ENCODE measurements at places on chromosomes 13 and 19.
A peak's percentile ranks its signal among the peaks of the same experiment; 100 is the strongest.

GRCh38 chr13:83007226-83007625 is 875.0 kb downstream of the SLITRK1 start:
- DNase-seq, result no peak

GRCh38 chr19:35986664-35987570 is 8.1 kb upstream of the SDHAF1 start:
- peak; percentile 46 for DNase-seq

DNA sequence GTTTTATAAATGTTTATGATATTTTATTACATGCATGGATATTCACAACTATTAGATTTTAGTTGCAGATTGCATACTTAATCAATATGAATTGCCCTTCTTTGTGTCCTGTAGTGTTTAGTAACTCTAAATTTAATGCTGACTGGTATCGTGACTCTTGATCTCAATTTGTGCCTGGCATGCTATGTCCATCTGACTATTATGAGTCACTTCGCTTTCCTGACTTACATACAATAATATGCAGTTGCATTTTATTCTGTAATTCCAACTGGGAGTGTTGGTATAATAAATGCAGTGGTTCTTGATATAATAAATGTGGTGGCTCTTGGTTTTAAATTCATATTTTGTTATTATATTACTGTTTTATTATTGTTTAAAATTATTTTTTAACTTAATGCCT is 277.5 kb downstream of the LIG4 start:
- no peak for DNase-seq

- DNase-seq, result no peak
These were observed 60.2 kb downstream of the ESD start for GRCh38 chr13:46736541-46737310.

DNA sequence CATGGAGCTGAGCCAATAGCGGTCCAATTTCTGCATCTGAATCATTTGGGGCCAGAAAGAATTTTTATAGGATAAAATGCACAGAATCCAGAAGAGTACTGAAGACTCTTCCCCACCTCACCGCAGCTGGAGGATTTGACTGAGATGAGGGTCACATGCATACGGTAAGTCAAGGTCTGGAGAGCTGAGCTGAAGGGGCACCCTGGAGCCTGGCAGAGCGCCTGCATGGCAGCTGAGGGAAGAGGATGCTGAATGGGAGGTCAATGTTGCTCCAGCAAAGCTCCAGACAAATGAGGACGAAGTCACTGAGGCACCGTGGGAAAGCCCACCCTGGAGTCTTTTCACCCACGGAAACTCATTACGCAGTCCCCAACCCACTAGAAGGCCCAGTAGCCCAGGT is 43.4 kb upstream of the ATP12A start:
- DNase-seq, result no peak

GRCh38 chr19:48638831-48639381 is 1.7 kb upstream of the DBP start:
- no peak for DNase-seq

DNA sequence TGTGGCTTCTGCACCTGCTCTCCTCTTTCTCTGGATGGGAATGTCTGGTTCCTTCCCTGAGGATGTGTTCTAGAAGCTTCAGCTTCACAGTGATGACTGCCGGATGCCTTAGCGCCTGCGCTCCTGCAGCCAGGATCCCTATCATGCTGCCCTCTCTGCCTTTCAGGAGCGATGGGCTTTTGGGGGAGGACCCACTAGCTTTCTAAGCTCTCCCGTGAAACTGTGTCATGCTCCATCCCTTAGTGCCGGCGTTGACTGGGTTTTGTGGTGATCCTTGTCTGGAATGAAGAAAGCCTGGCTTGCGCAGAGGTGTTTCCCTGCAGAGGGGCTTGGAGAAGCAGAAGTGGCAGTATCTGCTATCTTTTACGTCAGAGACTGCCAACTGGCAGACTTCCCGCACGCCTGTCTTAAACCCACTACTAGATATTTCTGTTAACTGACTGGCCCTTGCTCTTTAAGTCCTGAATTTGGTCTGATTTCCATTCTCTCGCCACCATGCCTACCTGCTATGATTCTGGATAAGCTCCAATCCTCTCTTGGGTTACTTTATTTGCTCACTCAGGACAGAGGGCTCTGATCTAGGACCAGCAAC is 3.8 kb upstream of the KMT2B start:
- no peak for DNase-seq

GRCh38 chr13:24738366-24738847 is 25.6 kb upstream of the RNF17 start:
- DNase-seq, result no peak

GRCh38 chr19:34461375-34462100 is 20.0 kb upstream of the WTIP start:
- no peak for DNase-seq

- DNase-seq, result no peak
These were observed 41.2 kb downstream of the BRD4 start for GRCh38 chr19:15291089-15291488.

GRCh38 chr19:35332817-35333216 is 3.8 kb downstream of the CD22 start:
- DNase-seq, result no peak

- no peak for DNase-seq
These were observed 63.4 kb upstream of the C1QTNF9B start for GRCh38 chr13:23960566-23961156.

DNA sequence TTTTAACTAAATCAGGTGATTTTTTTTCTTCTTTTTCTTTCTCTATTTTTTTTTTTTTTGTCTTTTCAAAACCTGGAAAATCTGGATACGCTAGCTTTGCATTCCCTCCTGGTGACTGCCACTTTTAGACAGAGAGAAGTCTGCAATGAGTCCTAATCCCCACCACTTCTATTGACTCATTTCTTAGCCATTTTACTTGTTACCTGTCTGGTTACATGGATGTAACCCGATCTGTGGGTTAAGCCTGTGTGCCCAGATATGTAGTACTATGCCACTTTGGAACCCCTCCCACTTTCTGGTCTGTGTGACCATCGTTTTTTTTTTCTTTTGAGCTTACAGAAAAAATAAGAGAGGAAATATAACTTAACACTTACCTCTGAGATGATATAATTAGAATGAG is 817.8 kb upstream of the PCDH9 start:
- no peak for DNase-seq

GRCh38 chr19:52535771-52536447 is 8.4 kb downstream of the ZNF808 start:
- no peak for DNase-seq

DNA sequence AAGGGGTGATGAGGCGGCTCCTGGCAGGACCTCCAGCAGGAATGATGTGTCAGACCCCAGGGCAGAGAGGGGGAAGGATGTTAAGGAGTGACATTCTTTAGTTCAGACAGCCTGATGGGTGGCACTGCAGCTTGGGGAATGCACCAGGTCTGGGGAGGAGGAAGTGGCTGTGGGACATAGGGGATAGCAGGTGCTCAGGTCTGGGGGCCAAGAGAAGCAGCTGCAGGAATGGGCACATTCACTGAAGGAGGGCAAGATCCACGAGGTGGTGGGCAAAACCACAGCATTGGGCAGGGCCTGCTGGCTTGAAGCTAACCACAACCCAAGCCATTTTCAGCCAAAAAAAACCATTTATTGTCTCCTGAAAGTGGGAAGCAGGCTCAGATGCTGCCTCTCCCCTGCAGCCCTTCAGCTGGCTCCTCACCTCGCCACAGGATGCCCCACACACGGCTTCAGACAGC is 26.5 kb downstream of the COMP start:
- DNase-seq, result no peak

- peak; percentile 31 for DNase-seq
These were observed 18.9 kb upstream of the ZSCAN5A start for GRCh38 chr19:56333506-56333905.

DNA sequence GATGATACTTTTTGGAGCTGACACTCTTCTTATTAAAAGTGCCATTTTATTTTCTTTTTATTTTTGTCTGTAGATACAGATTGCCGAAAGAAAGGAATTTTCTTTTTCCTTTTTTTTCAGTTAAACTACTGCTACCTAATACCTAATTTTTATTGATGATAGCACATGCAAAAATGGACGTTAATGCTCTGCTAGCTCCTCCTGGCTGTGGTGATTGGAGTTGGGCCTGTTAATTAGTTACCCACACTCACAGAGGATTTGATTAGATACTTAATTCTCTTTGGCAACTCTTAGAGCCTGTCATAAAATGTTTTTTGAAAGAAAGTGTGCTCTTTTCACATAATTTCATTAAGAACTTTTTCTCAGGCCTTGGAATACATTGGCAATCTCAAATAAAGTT is 366.8 kb downstream of the DCT start:
- no peak for DNase-seq

GRCh38 chr13:37442996-37443395 is 155.6 kb downstream of the POSTN start:
- DNase-seq, result no peak

- DNase-seq, result no peak
These were observed 188.9 kb downstream of the KCTD12 start for GRCh38 chr13:76697288-76697687.

GRCh38 chr13:74256969-74257368 is 122.8 kb upstream of the KLF12 start:
- DNase-seq, result no peak

DNA sequence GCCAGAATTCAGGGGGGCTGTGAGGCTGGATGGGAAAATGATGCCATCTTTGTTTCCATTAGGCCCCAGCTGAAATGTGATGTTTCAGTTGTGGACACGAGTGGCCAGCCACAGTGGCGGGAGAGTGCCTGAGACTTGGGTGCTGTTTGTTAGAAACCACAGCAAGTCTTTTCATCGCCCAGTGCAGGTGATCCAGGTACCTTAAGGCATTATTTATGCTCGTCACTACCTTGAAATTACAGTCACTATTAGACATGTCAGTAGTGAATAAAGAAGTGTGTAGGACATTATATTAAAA is 82.5 kb upstream of the TM9SF2 start:
- no peak for DNase-seq

GRCh38 chr13:62119739-62120700 is 704.4 kb upstream of the PCDH20 start:
- DNase-seq, result no peak

DNA sequence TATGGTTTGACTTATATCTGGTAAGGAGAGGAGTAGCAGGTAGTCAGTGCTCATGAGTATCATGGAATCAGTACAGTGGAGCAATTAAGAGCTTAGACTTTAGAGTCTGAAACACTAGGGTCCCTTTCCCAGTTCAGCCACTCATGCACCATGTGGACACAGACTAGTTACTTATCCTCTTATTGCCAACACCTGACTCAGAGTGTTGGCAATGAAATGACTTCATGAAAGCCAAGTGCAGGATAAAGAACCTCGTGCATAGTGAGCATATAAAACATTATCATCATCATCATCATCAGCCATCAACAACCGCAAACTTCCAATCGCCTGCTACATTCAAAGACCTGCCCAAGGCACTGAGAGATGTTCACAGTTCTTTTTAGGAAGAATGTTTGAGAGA is 164.2 kb downstream of the FOXO1 start:
- no peak for DNase-seq

DNA sequence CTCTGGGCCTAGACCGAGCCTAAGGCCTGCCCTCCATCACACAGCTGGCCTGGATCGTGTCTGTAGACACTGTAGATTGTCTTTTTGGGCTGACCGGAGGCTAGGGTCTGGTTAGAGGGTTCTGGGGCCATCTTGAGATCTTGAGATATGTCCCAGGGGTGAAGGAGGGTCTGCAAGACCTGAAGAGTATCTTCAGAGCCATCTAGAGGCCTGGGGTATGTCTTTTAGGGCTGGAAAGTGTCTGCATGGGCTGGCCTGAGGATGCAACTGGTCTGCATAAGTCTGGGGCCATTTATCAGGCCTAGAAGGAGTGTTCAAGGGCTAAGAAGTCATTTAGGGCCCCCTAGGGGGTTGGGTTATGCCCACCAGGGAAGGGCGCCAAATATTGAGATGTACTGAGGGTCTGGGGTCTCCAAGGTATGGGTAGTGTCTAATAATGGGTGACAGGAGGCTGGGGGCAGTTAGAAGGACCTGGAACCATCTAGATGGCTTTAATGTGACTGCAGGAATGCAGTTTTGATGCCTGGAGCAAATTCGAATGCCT is 555 bp downstream of the SCAF1 start:
- DNase-seq, result peak; percentile 15

GRCh38 chr13:112623051-112623711 is 35.2 kb upstream of the TUBGCP3 start:
- no peak for DNase-seq
